ENCODE measurements at places on chromosomes 6 and 20.

- DNase-seq: no peak
Measured at GRCh38 chr6:108801366-108801765, 46.9 kb upstream of the ARMC2 start.

DNA sequence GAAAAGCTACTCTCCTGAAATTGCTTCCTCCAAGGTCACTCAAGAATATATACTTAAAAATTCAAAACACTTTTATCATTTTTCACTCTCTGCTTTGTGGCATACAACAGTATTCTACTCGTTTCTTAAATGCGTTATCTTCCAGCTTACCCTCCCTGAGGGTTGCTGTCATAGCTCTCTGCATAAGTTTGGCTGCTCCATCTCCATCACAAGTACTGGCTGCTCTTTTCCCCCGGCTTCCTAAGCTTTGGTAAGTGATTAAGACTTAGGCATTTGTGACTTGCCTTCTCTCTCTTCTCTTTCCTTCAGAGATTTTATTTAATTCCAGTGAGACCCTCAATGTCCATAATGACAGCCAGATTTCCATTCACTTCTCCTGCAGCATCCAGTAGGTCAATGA, 128.3 kb downstream of the NKAIN2 start:
- no peak for DNase-seq

- DNase-seq: no peak
Measured at GRCh38 chr6:150634176-150634963, 34.7 kb downstream of the PLEKHG1 start.

DNA sequence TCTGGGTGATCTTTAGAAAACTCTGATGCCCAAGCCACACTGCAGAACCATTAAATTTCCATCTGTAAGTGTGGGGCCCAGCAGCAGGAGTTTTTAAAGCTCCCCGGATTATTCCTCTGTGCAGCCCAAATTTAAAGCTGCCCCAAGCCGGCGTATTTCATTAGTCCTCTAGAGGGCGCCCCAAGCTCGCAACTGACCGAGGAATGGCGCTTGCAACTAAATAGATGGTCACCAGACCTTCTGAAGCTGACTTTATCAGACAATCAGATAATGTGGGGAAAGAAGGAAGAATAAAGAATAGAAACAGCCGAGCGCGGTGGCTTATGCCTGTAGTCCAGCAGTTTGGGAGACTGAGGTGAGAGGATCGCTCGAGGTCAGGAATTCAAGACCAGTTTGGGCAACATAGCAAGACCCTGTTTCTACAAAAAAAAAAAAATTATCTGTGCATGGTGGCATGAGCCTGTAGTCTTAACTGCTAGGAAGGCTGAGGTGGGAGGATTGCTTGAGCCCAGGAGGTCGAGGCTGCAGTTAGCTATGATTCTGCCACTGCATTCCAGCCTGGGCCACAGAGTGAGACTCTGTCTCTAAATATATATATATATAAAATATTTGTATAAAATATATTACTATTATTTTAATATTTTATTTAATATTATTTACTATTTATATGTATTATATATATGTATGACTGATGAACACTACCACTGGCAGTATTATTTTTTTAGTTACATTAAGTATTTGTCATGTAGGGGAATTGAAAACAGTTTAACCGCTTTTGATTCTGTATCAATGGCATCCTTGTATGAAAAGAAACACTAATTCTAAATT, 56.0 kb downstream of the OTOR start:
- no peak for DNase-seq

GRCh38 chr6:34181908-34182307, 36.0 kb upstream of the GRM4 start:
- no peak for DNase-seq

- no peak for DNase-seq
Measured at GRCh38 chr6:154602296-154602695, 91.8 kb upstream of the CNKSR3 start.

GRCh38 chr20:17538517-17539170, 7.5 kb upstream of the BFSP1 start:
- DNase-seq: no peak
